ENCODE measurements at places on chromosomes 7 and 10. TPM values are rescaled to one million over a fixed set of nuclear protein-coding genes. Genes with fewer than 3 reads are reported as not detected.

- H3K27ac ChIP-seq: no peak overlapping the region
- no peaks in the 10 kb centered on the region for H3K36me3 ChIP-seq
- H3K4me1 ChIP-seq: no peaks in the 10 kb centered on the region
Observed at GRCh38 chr7:68009716-68010115, 1013.1 kb downstream of the TYW1 start.

SPRN gene
- not detected for polyA plus RNA-seq

- H3K27me3 ChIP-seq: no peaks in the 10 kb centered on the region
- H3K4me3 ChIP-seq: no peak overlapping the region
- H3K4me1 ChIP-seq: no peaks in the 10 kb centered on the region
- no peak for DNase-seq
- H3K27ac ChIP-seq: no peak overlapping the region
Observed at GRCh38 chr7:88866265-88866863, 70.8 kb upstream of the TEX47 start.

GRCh38 chr10:93599778-93600177, 1.3 kb downstream of the RBP4 start:
- H3K4me3 ChIP-seq: no peak overlapping the region
- H3K36me3 ChIP-seq: no peaks in the 10 kb centered on the region
- peaks cover 20% of the 10 kb centered on the region for H3K4me1 ChIP-seq
- H3K27me3 ChIP-seq: no peaks in the 10 kb centered on the region
- H3K27ac ChIP-seq: no peak overlapping the region
